ENCODE measurements at places on chromosomes 3 and 15. TPM values are rescaled to one million over a fixed set of nuclear protein-coding genes. Genes with fewer than 3 reads are reported as not detected.

ROPN1 gene
- not detected for total RNA-seq

CNTN3 gene
- total RNA-seq, result 0.04 TPM

TUSC7 gene
- not detected for total RNA-seq

CSPG5 gene
- total RNA-seq, result 0.48 TPM

ZMYND10 gene
- 0.64 TPM for total RNA-seq

SLC22A13 gene
- total RNA-seq, result 0.64 TPM

CELF6 gene
- total RNA-seq, result not detected
